ENCODE measurements at places on chromosomes 6 and 20.

DNA sequence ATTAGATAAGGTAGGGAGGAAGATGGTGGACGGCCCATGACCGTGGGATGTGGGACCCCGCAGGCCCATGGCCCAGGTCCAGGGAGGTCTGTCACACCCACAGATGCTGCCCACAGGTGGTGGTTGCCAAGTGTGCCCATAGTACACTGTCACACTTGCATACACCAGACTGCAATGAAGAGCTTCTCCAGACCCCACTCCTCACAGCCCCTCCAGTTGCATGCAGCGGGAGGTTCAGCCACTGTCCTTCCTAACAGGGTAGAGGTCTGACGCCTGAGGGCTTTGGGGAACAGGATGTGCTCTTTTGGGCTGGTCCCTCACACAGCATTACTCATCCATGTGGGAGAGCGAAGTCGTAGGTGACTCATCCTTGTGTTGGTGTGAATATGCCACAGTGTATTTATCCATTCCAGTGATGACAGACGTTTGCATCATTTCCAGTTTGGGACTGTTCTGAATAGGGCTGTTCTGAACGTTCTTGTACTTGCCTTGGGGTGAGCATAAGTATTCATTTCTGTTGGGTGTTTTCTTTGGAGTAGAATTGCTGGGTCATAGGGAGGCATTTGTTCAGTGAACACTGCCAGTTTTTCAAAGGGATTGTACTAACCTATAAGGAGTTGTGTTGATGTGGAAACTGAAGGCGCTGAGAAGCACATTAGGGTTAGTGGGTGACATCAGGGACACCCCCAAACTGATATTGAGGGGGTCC lies 10.1 kb upstream of the PYGB start:
- peak; percentile 73 for DNase-seq

GRCh38 chr6:168133168-168133561 lies 54.2 kb upstream of the FRMD1 start:
- no peak for DNase-seq

GRCh38 chr6:73513496-73513854 lies 7.4 kb downstream of the EEF1A1 start:
- DNase-seq: no peak

DNA sequence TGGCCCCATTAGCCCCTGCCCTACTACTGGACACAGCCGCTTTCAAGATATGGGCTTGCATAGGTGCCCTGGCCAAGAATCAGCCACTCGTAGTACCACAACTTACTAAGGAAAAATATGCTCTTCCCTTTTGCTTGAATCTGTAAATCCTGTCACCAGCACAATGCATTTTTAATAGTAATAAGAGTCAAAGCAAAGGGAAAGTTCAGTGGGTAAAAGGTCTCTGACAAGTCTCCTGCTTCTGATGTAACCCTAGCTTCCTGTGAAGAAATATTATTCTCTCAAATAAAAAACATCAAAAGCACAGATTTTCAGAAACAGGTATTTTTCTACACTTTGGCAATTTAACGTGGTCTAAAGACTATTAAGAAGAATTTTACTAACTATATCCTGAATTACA lies 373.8 kb downstream of the GJA1 start:
- no peak for DNase-seq

DNA sequence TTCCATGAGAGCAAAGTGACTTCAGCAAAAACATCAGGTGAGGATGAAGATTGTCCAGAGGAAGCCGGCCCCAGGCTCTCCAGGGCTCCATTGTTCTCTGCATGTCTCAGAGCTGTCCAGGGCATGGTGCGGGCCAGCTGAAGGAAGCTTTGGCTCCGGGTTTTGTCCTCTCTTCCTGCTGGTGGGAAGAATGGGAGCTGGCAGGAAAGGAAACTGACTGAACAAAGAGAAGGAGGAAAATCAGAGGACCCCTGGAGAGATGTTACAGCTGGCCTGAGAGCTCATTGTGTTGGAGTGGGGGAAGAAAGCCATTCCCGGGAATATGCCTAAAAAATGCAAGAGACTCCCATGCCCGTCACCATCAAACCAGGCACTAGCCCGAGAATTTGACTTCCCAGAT lies 27.1 kb downstream of the PRND start:
- DNase-seq: no peak

DNA sequence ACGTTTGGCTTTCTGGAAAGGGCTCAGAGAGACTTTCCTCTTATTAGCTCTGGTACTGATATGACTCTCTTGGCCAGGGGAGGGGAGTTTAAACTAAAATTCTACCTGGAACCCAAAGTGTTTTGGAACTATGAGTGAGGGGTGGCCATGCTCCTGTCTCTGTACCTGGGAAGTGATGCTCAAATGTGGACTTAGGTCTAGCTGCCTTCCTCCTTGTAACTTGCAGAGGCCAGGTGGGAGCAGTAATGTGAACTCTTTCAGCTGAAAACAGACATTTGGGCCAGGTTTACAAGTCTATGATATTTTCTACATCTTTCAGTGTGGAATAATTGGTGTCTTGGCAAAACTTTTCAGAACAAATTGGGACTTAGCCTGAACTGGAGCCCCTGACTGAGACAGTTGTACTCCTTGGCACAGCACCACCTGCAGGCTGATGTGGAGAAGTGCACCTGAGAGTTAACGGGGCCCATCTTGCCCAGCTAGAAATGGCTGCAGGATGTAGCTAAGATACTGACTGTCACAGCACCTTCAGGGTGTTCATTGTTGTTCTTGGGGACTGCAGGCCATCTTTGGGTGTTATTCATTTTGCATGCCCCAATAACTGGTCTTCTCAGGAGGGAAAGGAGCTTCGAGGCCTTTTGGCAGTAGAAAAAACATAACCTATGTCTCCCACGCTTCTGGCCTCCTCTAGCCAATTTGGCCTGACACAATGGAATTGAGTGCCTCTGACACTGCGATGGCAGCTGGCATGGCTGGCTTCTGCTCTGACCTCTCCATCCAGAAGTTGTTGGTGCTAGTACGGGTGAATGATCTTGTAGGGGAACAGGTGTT lies 37.1 kb downstream of the CD109 start:
- DNase-seq: peak; percentile 86

DNA sequence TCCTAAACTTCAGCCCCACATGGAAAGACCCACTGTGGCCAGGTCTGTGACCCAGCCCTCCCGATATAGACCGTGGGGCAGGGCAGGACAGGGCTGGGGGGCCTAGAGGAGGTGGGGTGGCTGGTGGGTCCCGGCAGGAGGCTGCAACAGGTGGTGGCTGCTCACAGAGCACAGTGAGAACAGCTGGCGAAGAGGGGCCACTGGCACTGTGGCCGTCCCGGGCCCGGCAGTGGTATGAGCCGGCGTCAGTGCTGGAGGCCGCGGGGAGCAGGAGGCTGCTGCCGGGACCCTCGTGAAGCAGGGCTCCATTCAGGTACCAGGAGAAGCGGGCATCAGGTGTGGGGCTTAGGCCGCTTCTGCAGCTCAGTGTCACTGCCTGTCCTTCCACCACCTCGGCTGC lies 13.4 kb downstream of the SIGLEC1 start:
- DNase-seq: no peak

DNA sequence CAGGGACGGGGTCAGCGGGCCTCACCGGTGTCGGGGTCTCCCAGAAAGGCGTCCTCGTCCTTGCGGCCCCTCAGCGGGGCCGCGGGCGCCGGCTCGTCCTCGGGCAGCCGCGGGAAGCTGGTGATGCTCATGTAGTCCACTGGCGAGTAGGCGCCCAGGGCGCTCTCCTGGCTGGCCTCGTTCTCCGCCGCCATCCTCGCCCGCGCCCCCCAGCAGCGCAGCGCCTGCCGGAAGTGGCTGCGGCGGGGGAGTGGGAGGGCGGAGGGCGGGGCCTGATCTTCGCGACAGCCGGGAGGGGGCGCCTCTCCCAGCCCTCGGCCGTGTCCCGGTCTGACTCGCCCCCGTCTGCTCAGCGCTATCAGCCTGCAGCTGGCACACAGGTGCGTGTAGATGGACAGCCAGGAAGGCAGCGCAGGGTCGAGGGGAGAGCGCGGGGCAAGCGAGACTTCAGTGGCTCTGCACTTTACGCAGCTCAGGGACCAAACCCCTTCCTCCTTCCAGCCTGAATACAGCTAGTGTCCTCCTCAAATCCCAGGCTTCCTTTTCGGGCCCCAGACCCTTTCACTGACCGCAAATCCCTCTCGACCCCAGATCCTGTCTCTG lies at the start of gene GGT7:
Gene GGT7, minus strand, starts transcription at position 235 of the 603 bp plus-strand sequence. Its CDS starts 41 bp downstream, at position 194.
- peak; percentile 90 for DNase-seq

GRCh38 chr20:46044896-46045295 lies 15.9 kb downstream of the SLC12A5 start:
- DNase-seq: no peak

DNA sequence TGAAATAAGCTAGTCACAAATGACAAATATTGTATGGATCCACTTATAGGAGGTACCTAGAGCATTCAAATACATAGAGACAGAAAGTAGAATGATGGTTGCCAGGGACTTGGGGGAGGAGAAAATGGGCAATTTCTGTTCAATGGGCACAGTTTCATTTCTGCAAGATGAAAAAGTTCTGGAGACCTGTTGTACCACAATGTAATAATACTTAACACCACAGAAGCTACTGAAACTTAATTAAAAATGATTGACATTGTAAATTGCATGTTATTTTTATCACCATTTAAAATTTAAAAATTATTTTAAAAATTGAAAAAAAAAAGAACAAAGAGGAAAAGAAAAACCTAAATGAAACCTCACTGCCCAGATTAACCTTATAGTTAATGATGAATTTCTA lies 67.4 kb downstream of the NHLRC1 start:
- DNase-seq: no peak

DNA sequence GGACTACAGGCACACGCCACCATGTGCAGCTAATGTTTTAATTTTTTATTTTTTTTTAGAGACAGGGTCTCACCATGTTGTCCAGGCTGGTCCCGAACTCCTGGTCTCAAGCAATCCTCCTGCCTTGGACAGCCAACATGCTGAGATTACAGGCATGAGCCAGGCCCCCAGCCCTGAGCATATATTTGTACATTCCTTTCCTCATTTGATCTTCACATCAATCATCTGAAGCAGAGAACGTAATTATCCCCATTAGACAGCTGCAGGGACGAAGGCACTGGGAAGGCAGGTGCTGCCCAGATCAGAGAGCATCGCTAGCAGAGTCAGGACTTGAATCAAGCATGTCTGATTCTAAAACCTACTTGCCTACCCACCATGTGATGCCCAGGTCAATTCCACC lies 41.0 kb upstream of the SIRPA start:
- DNase-seq: no peak

- no peak for DNase-seq
Measured at GRCh38 chr6:136503303-136504029, 46.8 kb downstream of the MAP7 start.

- no peak for DNase-seq
Measured at GRCh38 chr6:117494694-117495318, 12.3 kb downstream of the DCBLD1 start.

DNA sequence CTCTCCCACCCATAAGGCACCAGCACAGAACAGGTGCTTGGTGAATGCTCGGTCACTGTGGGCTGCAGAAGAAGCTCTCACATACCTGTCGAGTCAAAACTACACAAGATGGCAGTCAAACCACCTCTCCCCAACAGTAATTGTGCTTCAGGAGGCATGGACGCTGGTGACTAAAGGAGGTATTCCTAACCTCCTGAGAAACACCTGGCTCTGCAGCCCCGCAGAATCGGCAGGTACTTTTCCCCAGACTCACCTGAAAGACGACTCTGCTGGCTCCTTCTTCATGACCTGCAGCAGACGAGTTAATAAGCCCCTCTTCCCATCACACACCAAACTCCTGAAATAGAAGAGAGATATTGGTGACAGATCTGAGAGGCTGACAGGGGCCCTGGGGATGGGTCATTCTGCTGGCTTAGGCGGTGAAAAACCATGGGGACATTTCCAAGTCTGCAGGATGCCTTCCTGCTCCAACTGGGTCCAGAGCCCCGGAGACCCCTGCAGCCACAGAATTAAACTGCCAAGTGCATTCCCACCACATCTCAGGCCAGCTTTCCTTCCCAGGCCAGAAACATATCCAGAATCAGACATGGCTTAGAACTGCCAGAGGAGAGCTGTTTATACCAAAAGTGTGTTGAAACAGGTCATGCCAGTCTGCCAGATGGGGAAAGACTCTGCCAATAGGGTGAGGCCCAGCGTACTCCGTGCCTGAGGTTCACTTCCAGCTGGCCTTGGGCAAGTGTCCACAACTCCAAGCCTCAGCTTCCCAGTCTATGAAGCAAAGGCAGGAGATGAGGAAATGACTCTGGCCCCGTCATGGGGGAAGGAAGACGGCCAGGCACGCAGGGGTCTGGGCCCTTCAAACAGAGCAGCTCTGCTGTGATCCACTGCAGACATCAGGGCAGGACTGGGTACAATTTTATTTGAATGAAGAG lies 53.0 kb downstream of the MYH7B start:
- no peak for DNase-seq

DNA sequence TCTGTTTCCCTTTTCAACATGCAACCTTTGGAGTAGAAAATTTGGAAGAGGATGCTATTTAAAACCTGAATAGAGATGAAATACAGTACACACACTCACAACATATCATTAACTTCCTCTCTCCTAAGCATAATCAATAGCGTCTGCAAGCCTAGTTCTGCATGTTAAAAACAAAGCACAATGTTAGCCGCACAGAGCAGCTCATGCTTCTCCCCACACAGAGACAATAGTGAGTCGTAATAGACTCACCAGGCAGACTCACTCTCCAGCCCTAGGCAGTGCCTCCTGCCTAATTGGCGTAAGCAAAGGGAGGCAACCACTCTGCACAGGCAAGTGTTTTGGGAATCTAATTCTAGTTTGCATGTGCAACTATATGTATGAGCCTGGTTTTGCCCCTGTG lies 45.8 kb upstream of the ARID1B start:
- DNase-seq: no peak

- DNase-seq: no peak
Measured at GRCh38 chr6:35691027-35691824, 2.5 kb upstream of the FKBP5 start.

DNA sequence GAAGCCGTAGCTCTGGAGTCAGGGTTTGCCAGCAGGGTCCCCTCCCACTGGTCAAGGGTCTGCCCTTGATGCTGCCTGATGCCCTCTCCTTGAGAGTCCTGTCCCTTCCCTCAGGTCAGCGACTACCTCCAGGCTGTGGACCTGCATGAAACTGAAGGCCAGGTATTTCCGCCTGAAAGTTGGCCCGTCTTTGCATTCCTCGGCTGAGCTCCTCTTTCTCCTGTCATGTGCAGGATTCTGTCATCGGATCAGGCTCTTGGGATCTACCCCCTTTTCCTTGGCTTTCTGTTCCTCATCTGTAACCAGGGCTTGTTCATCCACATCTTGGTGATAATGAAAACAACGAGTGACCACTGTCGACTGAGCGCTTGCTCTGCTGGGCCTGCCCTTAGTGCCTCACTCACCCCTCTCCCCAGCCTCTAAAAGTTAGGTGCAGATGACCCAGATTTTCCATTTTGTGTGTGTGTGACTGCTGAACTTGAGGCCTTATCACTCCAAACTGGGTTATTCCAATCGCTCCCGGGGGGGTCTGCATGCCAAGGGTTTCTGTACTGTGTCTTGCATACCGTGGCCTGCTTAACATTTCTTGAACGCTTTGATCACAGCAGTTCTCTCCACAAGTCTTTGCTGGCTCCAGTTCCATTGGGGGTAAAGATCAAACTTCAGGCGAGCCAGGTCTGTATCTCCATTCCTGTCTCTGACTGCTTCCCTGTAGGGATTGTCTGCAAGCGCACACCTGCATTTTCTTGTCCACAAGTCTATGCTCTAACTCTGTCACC lies 81.6 kb downstream of the DTD1 start:
- no peak for DNase-seq

- no peak for DNase-seq
Measured at GRCh38 chr6:42103216-42103615, 39.2 kb downstream of the C6orf132 start.
